ENCODE measurements at places on chromosomes 1 and 21.

DNA sequence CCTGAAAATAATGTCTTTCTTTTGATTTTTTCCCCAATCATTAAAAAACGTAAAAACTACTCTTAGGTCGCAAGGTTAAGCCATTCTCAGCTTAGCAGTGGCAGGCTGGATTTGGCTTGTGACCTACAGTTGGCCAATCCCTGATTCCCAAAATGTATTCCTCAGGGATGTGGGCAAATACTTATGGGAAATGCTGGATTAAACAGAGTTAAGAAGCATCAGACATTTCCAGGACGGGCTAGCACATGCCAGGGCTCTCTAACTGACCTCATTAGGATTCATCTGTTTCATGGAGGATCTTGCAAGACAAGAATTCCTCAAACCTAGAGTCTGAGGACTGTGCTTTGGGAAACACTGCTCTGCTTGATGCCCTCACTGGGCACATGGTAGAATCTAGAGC is 982 bp upstream of the IL24 start:
- no peak for DNase-seq

DNA sequence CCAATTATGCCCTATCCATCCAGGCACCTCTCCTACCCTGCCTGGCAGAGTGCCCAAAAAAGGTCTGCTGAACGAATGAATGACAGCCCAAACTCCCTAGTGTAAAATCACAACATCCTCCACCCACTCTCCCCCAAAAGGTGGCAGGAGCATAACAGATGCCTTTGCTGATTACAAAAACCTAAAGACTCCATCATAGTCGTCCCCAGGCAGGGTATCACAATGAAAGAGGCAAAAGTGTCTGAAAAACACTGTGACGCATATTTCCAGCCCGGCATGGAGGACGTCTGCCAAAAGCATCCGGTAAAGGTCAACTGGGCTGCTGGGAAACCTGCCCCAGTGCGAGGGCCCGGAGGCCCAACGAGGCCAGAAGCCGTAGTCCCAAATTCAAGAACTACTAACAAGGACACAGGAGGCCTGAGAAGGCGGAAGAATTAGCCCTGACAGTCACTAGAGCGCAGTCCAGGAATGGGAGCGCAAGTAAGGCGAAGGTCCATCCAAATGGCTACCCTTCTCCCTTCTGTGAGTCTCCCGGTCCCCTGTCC is 576 bp downstream of the SMIM12 start:
- DNase-seq: no peak

- DNase-seq: no peak
These were observed 10.7 kb downstream of the PSRC1 start for GRCh38 chr1:109272021-109272799.

GRCh38 chr1:200895443-200895789 is 716 bp downstream of the INAVA start:
- DNase-seq: no peak

Data from NCI-H187 treated with DMSO at 0.1 percent for 48 hours (cell line).